ENCODE measurements at places on chromosomes 12 and 14.

GRCh38 chr14:72605921-72606220, 288.0 kb downstream of the DPF3 start:
- no peak for DNase-seq

DNA sequence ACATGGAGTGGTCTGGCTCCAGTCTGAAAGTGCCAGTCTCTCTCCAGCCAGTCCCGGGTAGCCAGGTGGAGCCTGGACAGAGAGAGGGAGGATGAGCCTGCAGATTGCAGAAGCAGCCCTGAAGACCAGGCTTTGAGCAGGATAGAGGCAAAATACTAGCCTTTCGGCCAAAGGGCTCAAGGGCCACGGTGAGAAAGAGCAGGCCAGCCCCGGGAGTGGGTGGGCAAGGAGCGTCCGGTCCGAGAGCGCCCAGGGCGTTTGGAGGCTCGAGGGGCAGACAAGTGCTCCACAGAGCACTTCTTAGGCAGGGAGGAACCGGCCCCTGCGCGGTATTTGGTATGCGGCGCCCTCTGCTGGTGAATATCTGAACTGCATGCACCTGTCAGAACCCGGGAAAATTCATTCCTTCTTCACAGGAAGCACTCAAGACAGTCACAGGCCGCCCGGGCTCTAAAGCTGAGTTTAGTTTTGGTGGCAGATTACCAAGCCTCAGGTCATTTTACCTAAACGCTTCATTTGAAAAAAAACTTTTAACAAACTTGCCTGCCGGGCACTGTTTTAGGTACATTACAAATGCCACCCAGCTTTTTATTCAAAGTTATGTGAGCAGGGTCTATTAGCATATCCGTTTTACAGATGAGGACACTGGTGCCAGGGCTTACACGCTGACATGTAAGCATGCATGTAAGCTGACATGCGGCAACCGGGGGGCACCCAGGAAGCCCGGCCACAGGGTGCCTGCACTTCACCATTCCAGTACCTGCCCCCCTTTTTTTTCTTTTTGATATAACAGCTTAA, 21.0 kb upstream of the PSMC1 start:
- DNase-seq = peak; percentile 63

- no peak for DNase-seq
These were observed 1.1 kb upstream of the MYH7 start for GRCh38 chr14:23436327-23437132.

GRCh38 chr12:32272465-32272864, 126.9 kb upstream of the FGD4 start:
- no peak for DNase-seq

- DNase-seq = peak; percentile 2
These were observed 118.9 kb upstream of the PTPRB start for GRCh38 chr12:70756118-70756517.

All from EL (cell line).